Bronchial epithelial cell (primary cell): ENCODE measurements at places on chromosomes 3 and 15.
A peak's percentile ranks its signal among the peaks of the same experiment; 100 is the strongest.

GRCh38 chr3:141610939-141611338 is 124.1 kb downstream of the RASA2 start:
- no peak for DNase-seq

DNA sequence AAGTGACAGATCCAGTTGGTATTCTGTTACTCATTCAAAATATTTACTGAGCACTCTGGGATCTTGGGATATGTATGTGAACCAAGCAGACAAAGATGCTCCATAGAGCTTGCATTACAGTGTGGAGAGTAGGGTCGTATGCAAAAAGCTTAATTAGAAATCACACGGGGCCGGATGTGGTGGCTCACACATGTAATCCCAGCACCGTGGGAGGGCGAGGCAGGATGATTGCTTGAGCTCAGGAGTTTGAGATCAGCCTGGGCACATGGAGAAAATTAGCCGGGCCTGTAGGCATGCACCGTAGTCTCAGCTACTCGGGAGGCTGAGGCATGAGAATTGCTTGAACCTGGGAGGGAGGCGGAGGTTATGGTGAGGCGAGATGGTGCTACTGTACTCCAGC is 68.7 kb upstream of the MB21D2 start:
- peak; percentile 4 for DNase-seq

GRCh38 chr3:113804661-113805060 is 33.9 kb upstream of the GRAMD1C start:
- no peak for DNase-seq

GRCh38 chr3:38002291-38002876 is 11.8 kb downstream of the VILL start:
- no peak for DNase-seq

DNA sequence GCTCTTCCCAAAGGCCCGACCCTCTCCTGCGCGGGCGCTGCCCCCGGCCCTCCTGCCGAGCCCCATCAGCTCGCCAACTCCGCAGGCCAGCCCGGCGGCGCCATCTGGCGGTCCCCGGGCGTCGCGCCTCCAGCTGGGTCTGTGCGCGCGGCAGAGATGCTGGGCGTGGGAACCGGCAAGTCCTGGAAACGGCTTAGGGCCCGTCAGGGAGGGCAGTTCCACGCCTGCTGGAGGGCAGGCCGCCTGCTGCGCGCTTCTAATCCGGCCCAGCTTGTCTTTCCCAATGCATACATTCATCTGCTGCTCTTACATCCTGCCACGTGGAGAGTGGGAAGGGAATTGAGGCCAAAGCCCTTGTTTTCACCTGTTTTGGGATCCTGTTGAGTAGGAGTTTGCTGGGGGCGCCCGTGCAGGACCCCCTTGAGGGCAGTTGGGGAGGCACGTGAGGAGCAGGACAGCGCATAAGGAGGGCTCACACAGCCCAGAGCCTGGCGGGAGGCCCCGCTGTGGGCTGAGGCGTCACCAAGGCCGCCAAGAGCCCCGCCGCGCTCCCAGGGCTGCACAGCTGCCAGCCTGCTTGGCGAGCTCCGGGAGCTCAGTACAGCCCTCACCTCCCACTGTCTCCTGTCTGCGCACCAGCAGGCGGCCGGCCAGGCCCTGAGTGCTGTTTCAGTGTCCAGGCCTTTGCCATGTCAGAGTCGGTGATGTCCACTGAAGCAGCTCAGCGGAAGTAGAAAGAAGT is 165.6 kb downstream of the NSMCE3 start:
- DNase-seq: peak; percentile 28

- DNase-seq: no peak
Observed at GRCh38 chr3:42660898-42661297, 7.4 kb downstream of the ZBTB47 start.

DNA sequence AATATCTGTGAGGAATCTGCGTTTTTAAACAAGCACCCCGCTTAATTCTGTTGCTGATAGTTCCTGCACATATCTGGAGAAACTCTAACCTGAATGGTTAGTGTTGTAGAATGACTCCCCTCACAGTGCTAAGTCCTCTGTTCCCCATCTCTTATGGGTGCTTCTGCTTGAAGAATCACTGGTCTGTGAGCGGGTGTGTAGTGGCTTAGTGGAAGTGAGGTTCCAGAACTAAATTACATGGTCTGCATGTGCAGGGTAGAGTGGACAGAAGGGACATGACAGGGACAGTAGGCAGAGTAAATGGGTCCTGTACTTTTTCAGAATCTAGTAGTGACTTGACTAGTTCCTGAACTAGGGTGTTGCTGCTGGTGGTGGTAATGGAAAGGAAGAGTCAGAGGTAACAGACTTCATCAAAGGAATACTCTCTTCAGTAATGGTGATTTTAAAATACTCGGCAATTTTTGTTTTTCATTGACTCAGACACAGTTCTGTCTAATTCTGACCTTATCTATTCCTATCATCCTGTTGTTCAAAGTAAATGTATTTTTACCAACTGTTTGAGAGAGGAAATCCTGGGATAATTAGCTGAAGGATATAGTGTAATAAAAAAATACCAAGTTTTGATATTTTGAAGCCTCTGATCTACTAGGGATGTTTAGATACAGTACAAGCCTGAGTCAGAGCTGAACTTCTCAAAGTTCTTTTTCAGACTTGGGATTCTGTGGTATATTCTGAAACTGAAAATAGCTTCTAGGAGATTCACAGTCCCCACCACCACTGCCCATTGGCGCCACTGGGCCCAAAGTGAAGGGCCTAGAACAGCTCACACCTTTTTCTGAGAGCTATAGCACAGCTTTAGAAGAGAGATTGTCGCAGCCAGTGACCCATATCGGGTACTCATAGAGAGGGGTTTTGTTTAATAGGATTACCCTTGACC is 55.5 kb downstream of the FNDC3B start:
- no peak for DNase-seq

- no peak for DNase-seq
Observed at GRCh38 chr3:46538803-46539442, 27.2 kb downstream of the LRRC2 start.

DNA sequence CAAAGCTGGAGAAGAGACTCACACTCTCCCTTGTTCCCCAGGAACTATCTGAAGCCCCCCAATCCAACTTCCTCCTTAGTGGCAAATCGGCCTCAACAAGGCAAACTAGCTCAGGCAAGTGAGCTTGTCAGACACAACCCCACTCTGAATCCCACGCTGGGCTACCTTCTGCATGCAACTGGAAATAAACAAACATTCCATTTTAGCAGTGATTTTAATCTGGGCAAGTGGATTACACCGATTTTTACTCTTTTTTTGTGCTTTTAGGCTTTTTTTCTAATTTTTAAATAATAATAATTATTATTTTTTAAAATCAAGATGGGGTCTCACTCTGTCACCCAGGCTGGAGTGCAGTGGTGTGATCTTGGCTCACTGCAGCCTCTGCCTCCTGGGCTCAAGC is 2.9 kb upstream of the NOX5 start:
- no peak for DNase-seq

DNA sequence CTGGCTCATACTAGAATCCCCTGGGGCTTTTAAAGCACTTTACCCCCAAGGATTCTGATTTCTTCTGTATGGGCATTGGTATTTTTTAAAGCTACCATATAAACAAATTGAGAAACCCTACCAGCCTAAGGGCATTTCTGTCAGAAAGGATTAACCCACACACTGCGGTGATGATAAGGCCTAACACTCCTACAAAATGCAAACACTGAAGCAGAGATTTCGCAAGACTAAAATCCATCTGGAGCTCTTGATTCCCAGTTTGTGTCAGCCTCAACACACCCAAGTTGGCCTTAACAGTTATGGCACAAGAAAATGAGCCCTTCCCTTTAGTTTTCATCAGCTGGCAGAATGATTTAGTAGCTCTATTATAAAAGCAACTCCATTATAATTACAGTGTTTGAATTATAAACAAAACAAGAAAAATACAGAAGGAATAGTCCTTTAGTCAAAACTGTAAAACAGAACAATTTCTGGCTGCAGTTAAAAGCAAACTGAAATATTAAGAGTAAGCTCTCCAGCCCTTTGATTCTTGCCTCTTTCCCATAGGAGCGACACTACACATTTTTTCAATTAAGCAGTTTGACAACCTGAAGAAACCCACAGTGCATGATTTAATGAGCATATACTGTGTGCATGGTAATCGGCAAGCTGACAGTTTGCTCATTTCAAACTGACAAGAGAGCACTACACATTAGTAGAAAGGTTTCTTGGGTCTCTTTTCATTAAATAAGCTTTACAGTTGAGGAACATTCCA is 441.2 kb downstream of the FHIT start:
- peak; percentile 94 for DNase-seq

- DNase-seq: no peak
Observed at GRCh38 chr15:42359985-42360384, 684 bp downstream of the CAPN3 start.

DNA sequence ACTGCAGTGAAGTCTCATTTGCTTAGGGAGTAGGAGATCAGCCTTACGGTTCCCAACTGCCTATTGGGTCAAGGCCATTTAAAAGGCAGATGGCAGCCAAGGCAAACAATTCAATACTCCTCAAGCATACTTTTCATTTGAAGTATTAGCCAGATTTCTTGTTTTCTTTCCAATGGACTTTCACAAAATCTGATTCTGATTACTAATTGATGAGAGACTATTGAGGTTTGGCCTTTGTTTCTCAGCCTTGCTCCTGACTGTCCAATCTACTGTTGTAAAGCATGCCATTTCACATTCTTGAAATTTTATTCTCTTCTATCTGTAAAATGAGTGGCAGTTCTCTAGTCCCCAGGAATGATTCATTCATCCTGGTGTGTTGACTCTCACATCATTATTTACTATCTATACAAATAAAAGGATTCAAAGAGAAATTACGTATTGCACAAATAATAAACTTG is 166.2 kb upstream of the TGFBR2 start:
- DNase-seq: peak; percentile 49

- no peak for DNase-seq
Observed at GRCh38 chr15:59115047-59115446, 10.1 kb downstream of the CCNB2 start.

DNA sequence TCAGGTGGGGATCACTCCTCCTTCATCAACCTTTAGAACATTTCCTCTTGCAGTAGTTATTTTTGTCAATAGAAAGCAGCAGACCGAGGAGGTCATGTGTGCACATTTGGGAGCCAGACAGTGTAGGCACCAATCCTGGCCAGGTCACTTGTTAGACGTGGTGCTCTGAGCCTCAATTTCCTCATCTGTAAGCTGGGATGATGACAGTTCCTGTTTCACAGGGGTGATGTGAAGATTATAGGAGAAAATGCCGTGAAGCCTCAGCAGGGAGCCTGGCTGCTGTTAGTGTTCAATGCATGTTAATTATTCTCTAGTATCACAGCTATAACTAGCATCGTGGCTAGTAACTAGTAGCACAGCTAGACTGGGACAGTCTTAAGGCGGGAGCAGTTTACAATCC is 64.7 kb downstream of the ATP2B2 start:
- DNase-seq: no peak

DNA sequence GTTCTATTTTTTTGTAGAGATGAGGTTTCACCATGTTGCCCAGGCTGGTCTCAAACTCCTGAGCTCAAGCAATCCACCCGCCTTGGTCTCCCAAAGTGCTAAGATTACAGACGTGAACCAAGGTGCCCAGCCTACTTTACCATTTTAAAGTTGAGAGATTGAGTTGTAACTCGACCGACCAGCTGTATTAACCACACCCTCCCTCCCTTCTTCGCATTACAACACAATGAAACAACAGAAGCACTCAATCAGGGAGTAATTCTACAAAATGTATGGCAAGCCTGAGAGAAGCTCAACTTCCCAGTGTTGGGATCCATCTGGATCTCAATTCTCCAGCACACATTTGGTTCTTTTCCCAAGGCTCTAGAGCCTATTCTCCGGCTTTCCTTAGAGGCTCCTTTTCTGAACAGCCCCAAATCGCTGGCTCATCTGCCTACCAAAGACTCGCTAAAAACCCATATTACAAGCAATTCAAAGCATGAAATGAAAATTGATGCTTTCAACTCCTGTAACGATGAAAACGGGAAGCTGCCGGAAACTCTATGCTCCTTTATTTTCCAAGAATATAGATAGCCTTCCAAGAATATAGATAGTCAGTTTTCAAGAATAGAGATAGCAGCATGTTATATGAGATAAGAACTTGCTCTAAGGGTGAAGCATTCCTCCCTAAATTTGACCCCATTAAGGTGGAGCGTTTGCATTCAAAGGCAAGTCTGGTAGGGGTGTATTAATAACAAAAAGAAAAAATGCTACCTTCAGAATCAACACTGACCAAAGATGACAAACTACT is 450.9 kb downstream of the MAGI1 start:
- DNase-seq: no peak

GRCh38 chr3:116449546-116450350 is 4.5 kb upstream of the LSAMP start:
- no peak for DNase-seq

GRCh38 chr3:115436767-115437301 is 186.5 kb upstream of the GAP43 start:
- DNase-seq: peak; percentile 80

DNA sequence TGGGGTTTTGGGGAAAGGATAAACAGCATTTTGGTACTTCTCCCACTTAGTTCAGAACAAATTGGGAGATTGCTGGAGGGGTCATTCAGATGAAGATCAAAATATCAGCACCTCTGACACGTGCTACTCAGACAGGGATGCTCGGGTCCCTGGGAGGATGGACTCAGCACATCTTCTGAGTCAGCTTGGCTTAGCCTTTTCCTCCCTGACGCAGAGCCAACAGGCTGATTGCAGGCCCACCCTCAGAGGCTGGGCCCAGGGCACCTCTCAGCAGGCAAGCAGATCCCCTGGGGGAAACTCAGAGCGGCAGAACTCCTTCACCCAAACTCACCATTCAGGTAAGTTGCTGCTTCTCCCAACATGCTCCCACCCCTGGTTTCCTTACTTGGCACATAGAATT is 304.9 kb downstream of the TLE3 start:
- no peak for DNase-seq

GRCh38 chr3:101069901-101070798 is 76.9 kb upstream of the ABI3BP start:
- no peak for DNase-seq

DNA sequence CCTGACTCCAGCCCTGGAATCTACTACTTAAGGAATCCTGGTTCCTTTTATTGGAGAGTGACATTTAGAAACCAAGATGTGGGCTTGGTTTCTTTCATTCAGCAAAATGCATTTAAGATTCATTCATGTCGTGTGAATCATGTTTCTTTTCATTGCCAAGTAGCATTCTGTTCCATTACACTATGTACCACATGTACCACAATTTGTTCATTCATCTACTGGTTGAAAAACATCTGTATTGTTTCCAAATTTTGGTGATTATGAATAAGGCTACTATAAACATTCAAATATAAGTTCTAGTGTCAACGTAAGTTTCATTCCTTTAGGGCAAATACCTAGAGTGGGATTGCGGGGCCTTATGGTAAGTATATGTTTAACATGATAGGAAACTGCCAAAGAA is 264.2 kb downstream of the VPS13C start:
- DNase-seq: no peak
